ENCODE measurements at places on chromosomes 16 and 17. TPM values are rescaled to one million over a fixed set of nuclear protein-coding genes. Genes with fewer than 3 reads are reported as not detected.

DNA sequence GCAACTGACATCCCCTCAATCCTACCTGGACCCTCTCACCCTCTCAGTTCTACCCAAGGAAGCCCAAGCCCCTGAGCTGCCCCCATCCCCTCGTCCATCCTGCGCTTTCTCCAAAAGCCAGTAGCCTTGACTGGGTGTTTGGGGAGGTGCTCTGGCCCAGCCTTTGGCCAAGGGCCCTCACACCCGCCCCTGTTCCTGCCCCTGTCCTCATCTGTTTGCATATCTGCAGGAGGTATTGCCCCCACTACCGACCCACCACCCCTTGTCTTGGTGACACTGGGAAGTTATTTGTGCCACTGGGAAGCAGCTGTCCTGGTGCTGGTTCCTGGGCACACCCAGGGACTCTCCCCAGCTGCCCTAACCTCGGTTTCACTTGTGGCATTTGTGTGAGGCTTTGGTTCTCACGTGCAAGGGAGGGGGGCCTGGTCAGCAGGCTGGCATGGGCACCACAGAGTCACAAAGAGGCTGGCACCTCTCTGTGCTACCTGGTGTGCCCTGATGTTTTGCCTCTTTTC, 75.3 kb downstream of the MRC2 start:
- DNase-seq = no peak

The ASIC2 gene
- not detected for total RNA-seq

DNA sequence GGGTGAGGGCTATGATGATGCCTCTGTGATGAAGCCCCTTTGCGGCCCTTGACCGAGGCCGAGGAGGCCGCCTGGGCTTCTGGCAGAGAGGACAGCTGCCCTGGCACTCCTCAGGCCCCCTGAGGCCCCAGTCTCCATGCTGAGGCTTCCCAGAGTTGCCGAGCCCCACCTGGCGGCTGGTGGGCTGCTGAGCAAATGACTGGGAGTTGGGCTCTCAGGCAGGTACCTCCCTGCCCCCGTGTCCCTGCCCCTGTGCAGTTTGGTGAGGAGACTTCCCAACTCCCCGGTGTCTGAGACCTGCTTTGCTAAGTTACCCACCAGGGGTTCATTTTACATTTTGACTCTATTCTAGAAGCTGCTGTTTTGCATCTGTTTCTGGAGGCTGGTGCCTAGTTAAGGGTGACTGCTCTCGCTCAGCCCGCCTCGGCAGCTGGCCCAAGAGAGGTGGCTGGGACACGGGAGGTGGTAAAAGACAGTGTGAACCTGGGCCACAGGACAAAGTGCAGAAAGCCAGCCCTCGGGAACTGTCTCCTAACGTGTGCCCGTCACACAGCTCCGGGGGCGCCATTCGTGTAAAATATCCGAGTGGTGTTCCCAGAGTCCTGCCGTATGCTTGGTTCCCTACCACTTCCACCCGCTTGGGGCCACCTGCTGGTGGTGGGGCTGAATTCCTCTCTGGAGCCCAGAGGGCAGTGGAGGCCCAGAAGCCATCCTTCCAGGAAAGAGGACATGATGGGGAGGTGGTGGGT, 134.5 kb downstream of the RAB11FIP4 start:
- no peak for DNase-seq

DNA sequence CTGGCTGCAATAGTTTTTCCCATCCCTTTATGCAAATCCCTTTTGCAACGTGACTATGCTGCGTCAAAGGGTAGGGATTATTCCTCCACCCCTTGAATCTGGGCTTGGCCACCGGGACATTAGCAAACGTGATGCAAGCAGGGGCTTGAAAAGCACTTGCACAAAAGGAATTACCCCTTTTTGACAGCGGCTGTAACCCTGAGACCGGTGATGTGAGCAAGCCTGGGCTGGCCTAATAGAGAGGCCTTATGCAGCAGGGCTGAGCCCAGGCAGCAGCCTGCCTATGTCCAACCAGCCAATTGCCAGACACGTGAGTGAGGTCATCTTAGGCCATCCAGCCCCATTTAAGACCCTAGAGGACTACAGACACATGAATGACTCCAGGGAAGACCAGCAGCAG, 30.4 kb upstream of the PAFAH1B1 start:
- DNase-seq = no peak

DNA sequence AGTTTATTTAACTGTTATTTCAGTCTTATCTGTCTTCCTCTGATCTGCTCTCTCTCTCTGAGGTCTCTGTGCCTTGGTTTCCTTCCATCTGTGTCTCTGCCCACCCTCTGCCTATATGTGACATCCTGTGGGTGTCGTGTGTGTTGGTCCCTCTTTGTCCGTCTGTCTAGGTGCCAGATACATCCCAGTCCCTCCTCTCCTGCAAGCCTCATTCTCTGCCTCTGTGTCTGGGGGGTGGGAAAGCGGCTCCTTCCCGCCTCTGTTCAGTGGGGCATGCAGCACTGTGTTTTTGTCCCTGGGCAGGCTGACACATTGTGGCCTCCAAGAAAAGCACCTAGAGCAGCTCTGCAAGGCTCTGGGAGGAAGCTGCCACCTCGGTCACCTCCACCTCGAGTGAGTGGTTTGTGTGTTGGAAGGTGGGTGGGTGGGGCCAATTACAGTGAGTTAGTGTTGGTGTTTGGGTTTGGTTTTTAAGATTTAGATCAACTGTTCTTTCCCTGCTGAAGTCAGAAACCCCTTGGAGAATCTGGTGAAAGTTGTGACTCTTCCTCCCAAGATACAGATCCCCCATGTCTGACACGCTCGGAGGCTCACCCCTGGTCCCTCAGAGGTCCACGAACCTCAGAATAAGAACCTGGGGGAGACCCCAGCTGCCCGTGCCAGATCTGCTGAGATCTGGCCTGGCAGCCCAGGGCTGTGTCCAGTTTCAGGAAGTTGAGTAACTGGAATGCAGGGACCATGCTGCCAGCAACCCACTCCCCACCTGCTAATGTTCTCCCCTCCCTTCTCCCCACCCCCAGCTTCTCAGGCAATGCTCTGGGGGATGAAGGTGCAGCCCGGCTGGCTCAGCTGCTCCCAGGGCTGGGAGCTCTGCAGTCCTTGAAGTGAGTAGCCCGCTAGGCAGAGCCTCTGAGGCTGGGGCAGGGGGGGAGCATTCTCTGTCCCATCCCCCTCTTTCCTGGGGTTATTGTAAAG, 50.9 kb upstream of the CPNE2 start:
- DNase-seq = peak; percentile 94

DNA sequence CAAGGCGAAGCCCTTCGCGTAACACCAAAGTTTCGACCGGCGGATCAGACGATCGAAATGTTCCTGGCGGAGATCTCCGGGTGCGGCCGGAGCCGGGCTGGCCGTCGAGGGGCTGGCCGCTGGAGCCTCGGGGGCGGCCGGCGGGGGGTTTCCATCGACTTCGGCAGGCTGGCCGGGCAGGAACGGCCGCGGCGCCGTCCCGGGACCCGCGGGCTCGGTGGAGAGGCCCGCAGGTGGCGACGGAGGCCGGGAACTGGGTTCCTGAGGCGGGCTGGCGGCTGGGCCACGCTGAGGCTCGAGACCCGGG, 1.1 kb downstream of the EPOP start:
- DNase-seq = no peak

DNA sequence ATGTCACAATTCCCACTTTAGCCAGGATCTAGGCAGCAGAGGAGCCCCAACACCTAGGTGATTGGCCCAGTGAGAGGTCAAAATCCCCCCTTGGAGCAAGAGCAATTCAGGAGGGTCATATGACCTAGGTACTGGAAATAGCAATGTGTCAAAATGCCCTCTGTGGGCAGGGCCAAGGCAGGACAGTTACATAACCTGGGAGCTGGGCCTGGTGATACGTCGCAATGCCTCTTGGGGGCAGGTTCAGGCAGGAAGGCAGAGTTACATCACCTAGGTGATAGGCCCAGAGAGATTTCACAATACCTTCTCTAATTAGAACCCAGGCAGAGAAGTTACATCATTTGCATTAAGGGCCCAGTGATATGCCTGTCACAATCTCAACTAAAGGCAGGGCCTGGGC, 1906.3 kb downstream of the TP53TG3F start:
- no peak for DNase-seq

The CCDC40 gene
- 0.82 TPM for total RNA-seq

DNA sequence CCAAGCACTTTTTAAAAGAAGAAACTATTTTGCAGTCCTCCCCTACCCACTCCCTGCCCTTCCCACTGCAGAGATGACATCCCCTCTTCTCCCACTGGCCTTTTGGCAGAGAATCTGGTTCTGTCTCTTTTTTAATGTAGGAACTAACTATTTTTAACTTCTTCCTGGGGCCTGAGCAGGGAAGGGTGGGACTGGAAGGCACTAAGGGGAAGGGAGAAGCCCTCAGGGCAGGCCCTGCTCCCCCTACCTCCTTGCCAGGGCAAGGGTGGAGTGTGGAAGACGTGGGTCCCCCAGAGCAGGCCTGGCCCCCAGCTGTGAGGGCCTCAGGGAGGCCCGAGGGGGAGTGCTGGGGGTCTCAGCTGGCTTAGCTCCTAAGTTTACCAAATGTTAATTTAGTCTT, 19.5 kb downstream of the UNC13D start:
- no peak for DNase-seq

DNA sequence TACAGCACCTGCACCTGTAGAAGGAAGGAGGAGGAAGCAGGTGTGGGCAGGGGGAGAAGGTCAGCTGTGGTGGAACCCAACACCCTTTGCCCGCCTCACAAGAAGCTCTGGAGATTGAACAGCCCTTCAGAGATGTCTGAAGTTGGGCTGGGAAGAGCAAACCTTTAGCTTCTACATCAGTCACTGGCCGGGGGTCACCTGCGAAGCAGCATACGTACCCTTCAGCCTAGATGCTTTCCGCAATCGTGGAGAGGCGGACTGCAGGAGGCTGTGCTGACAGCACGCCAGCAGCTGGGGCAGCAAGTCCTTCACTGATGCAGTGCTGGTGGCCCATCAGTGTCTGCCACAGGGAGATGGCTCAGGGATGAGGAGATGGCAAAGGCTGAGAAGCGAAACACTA, 5.2 kb upstream of the HS3ST3B1 start:
- no peak for DNase-seq

All from activated CD4-positive, alpha-beta memory T cell treated with anti-CD3 and anti-CD28 coated beads for 36 hours (primary cell).